Astrocyte of the hippocampus (primary cell): ENCODE measurements at places on chromosomes 2 and 18.

GRCh38 chr2:68435615-68436014 lies 31.5 kb downstream of the FBXO48 start:
- peak; percentile 22 for DNase-seq

GRCh38 chr2:157746234-157746950 lies 117.7 kb upstream of the ACVR1C start:
- DNase-seq, result peak; percentile 84

DNA sequence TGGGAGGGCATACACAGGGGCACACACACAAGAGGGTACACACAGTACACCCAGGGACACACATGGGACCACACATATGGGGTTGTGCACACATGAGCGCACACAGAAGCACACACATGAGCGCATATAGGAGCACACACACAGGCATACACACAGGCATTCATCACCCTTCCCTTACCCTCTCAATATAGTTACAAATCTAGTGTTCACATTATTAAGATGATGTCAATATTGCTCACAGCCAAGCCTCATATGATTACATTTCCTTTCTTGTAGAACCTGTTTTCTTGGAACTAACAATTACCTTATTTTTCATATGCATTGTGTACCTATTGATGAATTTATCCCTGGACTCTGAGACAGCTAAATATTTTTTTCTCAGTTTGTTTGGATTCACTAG lies 156.7 kb downstream of the FHOD3 start:
- DNase-seq, result no peak

GRCh38 chr18:45879681-45880655 lies 54.5 kb downstream of the SIGLEC15 start:
- DNase-seq, result peak; percentile 85

DNA sequence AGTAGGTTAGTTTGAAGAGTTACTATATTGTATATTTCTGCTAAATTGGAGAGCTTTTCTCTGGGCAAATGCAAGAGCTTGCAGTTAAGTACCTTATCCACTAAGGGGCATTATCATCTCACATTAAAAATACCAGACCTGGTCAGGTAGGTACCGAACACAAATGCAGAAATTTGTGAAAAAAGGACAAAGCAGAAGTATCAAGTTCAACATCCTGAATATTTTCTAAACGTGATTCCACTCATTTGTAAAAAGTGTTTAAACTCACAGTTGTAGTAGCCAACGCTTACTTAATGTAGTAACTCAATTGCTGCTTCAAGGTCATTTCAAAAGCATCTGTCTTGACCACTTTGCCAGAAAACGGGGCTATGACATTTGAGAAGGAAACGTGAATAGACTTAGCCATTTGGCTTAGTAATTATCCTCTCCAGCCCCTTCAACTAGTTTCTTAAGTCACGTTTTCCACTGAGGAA lies 52.1 kb downstream of the CYRIA start:
- DNase-seq, result peak; percentile 45

DNA sequence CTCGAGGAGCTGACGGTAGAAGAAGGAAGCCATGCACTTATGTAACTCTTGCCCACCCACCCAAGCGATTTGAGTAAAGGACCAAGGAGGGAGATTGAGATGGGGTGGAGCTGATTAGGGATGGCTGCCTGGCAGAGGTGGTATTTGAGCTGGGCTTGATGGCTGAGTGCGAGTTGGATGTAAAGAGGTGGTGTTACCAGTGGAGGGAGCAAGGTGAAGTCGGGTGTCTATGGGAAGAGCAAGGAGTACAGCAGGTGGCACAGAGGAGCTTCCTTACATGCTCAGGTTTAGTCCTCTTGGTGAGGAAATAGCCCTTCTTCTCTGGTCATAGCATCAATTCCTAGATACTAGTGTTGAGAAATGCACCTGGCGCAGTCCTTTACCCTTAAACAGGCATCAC lies 294.2 kb upstream of the SKOR2 start:
- DNase-seq, result no peak
